Kidney (tissue), 22 donors: ENCODE measurements at places on chromosomes 11 and 22. TPM values are rescaled to one million over a fixed set of nuclear protein-coding genes. Genes with fewer than 3 reads are reported as not detected.

The MS4A6E gene
- not detected for polyA plus RNA-seq

The SLC25A18 gene
- 1.1 TPM for polyA plus RNA-seq

The UPK3A gene
- polyA plus RNA-seq: not detected

The KRTAP5-7 gene
- polyA plus RNA-seq: not detected

The NXPE2 gene
- polyA plus RNA-seq: not detected

The TMPRSS4 gene
- polyA plus RNA-seq: 27.8 TPM

The ZNRD2 gene
- 60.4 TPM for polyA plus RNA-seq

GRCh38 chr22:49007013-49007653, 820.5 kb downstream of the BRD1 start:
- H3K4me1 ChIP-seq: no peaks in the 10 kb centered on the region
- no peaks in the 10 kb centered on the region for H3K27me3 ChIP-seq
- no peaks in the 10 kb centered on the region for H3K36me3 ChIP-seq
- DNase-seq: no peak
- H3K4me3 ChIP-seq: no peak overlapping the region

GRCh38 chr11:117443266-117444186, 115.9 kb downstream of the CEP164 start:
- H3K36me3 ChIP-seq: no peaks in the 10 kb centered on the region
- no peak overlapping the region for H3K4me3 ChIP-seq
- no peaks in the 10 kb centered on the region for H3K4me1 ChIP-seq
- no peaks in the 10 kb centered on the region for H3K27me3 ChIP-seq
- H3K27ac ChIP-seq: no peak overlapping the region

GRCh38 chr22:47309476-47309875, 547.0 kb downstream of the TBC1D22A start:
- H3K27me3 ChIP-seq: no peaks in the 10 kb centered on the region
- H3K4me3 ChIP-seq: no peak overlapping the region
- H3K36me3 ChIP-seq: no peaks in the 10 kb centered on the region
- no peak overlapping the region for H3K27ac ChIP-seq

DNA sequence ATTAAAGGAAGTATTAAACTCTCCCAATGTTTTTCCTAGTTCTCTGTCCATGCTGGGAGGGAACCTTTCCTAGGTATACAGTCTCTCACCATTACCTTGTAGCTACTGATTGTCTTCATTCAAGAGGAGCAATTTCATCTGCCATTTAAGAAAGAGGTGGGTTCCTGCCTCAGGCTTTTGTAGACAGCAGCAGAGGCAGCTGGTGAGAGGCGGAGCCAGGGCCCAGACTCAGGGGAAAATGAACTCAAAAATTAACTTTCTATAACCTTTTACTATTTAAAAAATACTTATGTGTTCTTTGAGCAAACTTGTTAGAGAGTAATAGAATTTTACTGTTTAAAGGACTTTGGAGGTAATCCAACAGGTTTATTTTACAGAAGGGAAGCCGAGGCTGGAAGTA, 133.0 kb downstream of the SNX19 start:
- no peaks in the 10 kb centered on the region for H3K36me3 ChIP-seq
- no peak overlapping the region for H3K27ac ChIP-seq
- H3K4me1 ChIP-seq: peaks cover 10% of the 10 kb centered on the region
- no peak overlapping the region for H3K4me3 ChIP-seq

GRCh38 chr22:27404441-27404840, 397.1 kb downstream of the MN1 start:
- no peak overlapping the region for H3K27ac ChIP-seq
- no peak overlapping the region for H3K4me3 ChIP-seq
- H3K4me1 ChIP-seq: no peaks in the 10 kb centered on the region
- no peaks in the 10 kb centered on the region for H3K27me3 ChIP-seq

- H3K4me1 ChIP-seq: no peaks in the 10 kb centered on the region
- H3K27me3 ChIP-seq: no peaks in the 10 kb centered on the region
- no peak for DNase-seq
- H3K27ac ChIP-seq: no peak overlapping the region
Measured at GRCh38 chr11:126456783-126457542, 101.5 kb downstream of the ST3GAL4 start.

DNA sequence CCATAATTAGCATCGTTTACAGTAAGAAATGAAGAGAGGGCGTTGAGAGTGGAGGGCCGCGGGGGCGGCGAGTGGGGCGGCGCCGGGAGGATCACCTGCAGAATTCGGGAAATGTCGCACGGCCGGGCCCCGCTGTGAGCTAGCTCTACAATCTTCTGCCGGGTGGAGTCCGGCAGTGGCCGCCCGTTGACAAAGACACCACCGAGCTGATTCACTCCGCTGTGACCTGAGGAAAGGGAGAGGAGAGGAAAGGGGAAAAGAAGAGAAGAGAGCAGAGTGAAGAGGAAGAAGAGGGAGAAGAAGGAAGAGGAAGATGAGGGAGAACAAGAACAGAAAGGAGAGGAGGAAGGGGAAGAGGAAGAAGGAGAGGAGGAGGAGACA, 8.5 kb downstream of the PAX6 start:
- no peak overlapping the region for H3K27ac ChIP-seq
- no peaks in the 10 kb centered on the region for H3K36me3 ChIP-seq
- H3K4me1 ChIP-seq: no peaks in the 10 kb centered on the region
- DNase-seq: peak; percentile 0

DNA sequence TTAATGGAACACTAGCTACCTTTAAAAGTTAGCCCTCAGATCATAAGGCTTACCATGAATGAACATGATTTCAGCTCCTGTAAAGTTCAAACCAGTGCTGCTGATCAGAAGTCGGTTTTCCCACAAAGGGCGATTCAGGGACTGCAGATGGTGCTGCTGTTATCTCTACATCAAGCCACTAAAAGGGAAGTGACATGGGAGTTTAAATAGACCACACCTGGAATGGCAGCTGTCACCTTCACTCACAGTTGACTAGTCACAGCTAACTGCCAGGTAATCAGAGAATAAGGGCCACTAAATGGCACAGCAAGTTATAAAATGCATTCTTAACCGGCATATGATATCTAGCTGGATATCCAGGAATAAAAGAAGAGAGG, 581.1 kb upstream of the ARHGAP42 start:
- no peaks in the 10 kb centered on the region for H3K27me3 ChIP-seq
- H3K36me3 ChIP-seq: no peaks in the 10 kb centered on the region
- H3K4me3 ChIP-seq: no peak overlapping the region
- no peak overlapping the region for H3K27ac ChIP-seq
- DNase-seq: no peak
- no peaks in the 10 kb centered on the region for H3K4me1 ChIP-seq

- H3K4me1 ChIP-seq: no peaks in the 10 kb centered on the region
Measured at GRCh38 chr11:2121227-2122130, 17.7 kb downstream of the IGF2 start.

- no peaks in the 10 kb centered on the region for H3K27me3 ChIP-seq
- peak; percentile 71 for DNase-seq
- H3K4me1 ChIP-seq: no peaks in the 10 kb centered on the region
- no peak overlapping the region for H3K4me3 ChIP-seq
Measured at GRCh38 chr22:40436505-40437431, 66.4 kb downstream of the SGSM3 start.

- H3K36me3 ChIP-seq: no peaks in the 10 kb centered on the region
- H3K4me1 ChIP-seq: no peaks in the 10 kb centered on the region
- H3K27me3 ChIP-seq: no peaks in the 10 kb centered on the region
Measured at GRCh38 chr11:121958971-121959325, 157.1 kb downstream of the BLID start.
